Heart left ventricle (tissue), 16 donors: ENCODE measurements at places on chromosomes 4 and X. TPM values are rescaled to one million over a fixed set of nuclear protein-coding genes. Genes with fewer than 3 reads are reported as not detected.

EMCN gene
- polyA plus RNA-seq: 14.9 TPM

NWD2 gene
- 0.08 TPM for polyA plus RNA-seq

MAGEH1 gene
- polyA plus RNA-seq: 27.6 TPM

TMSB15A gene
- 0.12 TPM for polyA plus RNA-seq

UGT2A3 gene
- not detected for polyA plus RNA-seq

DSPP gene
- polyA plus RNA-seq: not detected

ENPP6 gene
- polyA plus RNA-seq: 0.03 TPM

DBET gene
- polyA plus RNA-seq: not detected

STK32B gene
- 0.08 TPM for polyA plus RNA-seq

KCND1 gene
- polyA plus RNA-seq: 0.29 TPM

PNPLA4 gene
- polyA plus RNA-seq: 15.0 TPM

USP53 gene
- 24.2 TPM for polyA plus RNA-seq

FAM114A1 gene
- 23.2 TPM for polyA plus RNA-seq

MAOA gene
- polyA plus RNA-seq: 104 TPM

AMTN gene
- not detected for polyA plus RNA-seq

NMU gene
- not detected for polyA plus RNA-seq

PGAM4 gene
- 0.19 TPM for polyA plus RNA-seq

ADH6 gene
- not detected for polyA plus RNA-seq

EVC2 gene
- 0.89 TPM for polyA plus RNA-seq

CFAP97 gene
- polyA plus RNA-seq: 7.5 TPM

EXOSC9 gene
- polyA plus RNA-seq: 26.2 TPM

NXF2 gene
- polyA plus RNA-seq: not detected

SPATA18 gene
- polyA plus RNA-seq: 0.43 TPM

CTBP1 gene
- 92.0 TPM for polyA plus RNA-seq

PYURF gene
- 102 TPM for polyA plus RNA-seq

MAGEA2 gene
- polyA plus RNA-seq: not detected

CTAG2 gene
- polyA plus RNA-seq: not detected

FGF13 gene
- 0.68 TPM for polyA plus RNA-seq

SPCS3 gene
- polyA plus RNA-seq: 24.3 TPM

MAGEA8 gene
- not detected for polyA plus RNA-seq

ADGRL3 gene
- polyA plus RNA-seq: 0.84 TPM

RAB40AL gene
- polyA plus RNA-seq: 0.19 TPM

F8A2 gene
- not detected for polyA plus RNA-seq

AVPR2 gene
- 4.0 TPM for polyA plus RNA-seq

REPS2 gene
- polyA plus RNA-seq: 2.2 TPM
